ENCODE measurements at places on chromosomes 7 and 10.
A peak's percentile ranks its signal among the peaks of the same experiment; 100 is the strongest.

DNA sequence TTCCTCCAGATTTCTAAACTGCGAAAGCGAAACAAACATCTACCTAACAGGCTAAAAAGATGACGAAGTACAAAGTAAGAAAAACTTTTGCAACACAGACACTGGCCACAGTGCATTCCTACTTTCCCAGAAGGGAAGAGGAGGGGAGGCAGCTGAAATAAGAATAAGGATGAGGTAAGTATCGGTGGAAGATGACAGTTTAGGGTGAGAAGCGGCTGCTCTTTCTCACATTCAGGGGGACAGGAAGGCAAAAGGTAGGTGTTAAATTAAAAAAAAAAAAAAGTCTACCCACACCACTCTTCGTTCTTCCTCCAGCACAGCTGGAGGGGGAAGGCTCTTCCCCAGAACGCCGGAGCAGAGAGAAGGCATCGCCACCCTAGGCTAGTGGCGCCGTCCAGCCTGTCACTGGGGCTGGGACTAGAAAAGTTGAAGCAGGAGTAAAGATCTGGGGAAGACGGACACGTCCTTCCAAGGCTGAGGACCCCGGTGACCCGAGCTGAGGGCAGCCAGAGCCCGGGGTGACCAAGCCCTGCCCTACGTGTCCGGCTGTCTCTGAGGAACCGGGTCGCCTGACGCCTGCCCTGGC lies 846 bp downstream of the DNAJC1 start:
- peak; percentile 58 for DNase-seq

DNA sequence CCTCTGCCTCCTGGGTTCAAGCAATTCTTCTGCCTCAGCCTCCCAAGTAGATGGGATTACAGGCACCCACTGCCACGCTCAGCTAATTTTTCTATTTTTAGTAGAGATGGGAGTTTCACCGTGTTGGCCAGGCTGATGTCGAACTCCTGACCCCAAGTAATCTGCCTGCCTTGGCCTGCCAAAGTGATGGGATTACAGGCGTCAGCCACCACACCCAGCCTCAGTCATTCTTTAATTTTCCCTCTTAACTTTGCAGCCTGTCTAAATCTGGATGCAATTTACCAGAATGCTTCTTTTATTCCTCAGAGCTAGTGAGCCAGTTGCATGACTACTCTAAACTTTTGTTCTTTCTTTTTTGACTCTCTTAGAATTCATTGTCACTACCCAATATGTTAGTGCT lies 90.5 kb upstream of the CSTF2T start:
- no peak for DNase-seq

GRCh38 chr7:116423499-116423898 lies 76.0 kb upstream of the CAV2 start:
- no peak for DNase-seq

DNA sequence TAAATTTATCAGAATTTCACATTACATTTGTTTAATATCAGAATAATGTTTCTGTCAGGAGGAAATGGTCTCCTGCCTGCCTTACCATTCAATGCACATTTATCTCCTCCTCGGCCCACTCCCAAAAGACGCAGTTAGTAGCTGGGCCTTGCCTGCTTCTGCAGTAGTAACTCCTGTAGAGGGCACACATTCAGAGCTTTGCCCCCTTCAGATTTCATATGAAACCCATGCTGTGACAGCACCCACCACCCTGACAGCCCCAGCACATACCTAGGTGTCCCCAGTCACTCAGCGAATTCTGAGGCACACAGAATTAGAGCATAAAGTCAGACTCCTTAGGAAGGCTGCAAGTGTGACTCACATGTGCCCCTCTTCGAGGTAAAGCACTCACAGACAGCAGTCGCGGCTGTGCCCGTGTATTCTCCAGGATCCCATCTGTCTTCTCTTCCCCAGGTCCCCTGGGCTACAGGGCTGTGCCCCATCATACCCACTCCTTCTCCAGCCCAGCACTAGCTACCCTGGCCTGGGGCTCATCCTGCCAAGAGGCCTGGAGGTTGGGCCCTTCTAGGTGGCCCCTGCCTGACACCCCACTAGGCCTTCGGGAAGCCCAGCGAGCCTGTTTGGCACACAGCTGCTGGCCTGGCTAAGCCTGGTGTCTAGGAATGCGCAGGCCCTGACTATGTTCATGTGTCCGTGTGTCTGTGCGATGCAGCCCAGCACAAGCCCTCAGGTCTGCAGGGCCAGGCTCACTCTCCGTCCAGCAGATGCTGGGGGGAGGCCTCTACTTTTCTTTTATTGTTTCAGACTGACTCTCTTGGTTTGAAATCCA lies 4.7 kb upstream of the DEPP1 start:
- DNase-seq, result no peak

- DNase-seq, result no peak
Observed at GRCh38 chr10:104293011-104293410, 24.0 kb downstream of the GSTO2 start.

DNA sequence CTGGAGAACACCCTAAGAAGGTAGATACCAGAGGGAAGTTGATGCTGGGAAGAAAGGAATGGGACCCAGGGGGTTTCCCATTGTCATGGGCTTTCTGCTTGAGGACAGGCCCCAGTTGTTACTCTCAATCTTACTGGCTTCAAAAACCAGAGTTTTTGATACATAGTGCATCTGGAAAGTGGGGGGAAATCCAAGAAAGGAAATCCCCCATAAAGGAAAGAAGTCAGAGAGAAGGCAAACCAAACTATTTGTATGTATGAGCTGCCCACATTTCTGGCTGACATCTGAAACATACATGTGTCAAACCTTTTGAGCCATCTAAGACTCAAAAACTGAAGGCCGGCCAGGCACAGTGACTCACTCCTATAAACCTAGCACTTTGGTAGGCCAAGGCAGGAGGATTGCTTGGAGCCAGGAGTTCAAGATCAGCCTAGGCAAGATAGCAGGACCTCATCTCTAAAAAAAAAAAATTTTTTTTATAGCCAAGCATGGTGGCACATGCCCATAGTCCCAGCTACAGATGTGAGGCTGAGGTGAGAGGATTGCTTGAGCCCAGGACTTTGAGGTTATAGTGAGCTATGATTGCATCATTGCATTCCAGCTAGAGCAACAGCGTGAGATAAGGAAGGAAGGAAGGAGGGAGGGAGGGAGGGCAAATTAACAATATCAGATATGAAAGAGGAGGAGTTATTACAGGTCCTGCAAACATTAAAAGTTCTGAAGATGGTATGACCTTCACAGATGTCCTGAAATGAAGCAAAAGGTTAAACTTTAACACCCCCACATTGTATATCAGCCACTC lies 6.7 kb upstream of the COA1 start:
- DNase-seq, result no peak

GRCh38 chr10:62788861-62789467 lies 15.6 kb upstream of the ADO start:
- no peak for DNase-seq

DNA sequence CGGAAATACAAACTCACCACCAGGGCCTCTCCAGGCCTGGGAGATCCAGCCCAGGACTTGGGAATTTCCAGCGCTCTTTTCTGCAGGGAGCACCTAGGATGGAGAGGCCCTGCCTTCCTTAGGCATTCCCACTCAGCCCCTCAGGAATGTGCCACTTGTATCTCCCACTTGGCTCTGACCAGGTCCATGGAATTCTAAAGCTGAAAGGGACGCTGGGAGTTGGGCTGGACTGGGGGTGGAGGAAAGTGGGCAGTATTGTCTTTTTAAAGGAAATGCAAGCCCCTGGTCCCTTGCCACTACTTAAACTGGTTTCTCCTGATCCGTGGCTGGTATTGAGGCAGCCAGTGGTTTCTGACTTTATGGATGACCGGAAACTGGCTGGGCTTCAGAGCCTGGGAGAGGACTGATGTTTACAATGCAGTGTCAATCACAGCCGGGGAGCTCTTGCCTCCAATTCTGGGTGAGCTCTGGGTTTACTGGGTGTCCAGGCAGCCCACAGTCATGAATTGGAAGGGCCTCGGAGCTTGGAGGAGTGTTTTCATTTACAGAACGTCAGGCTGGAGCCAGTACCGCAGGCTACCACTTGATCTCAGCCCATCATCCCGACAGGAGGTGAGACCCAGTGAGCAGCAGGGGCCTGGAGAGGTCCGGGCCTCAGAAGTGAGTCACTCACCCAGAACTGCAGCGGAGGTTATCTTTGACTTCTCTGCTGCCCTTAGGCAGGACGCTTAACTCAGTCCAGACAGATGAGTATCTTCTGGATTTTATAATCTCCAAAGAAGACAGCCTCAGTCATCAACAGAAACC lies 27.3 kb downstream of the AGAP3 start:
- DNase-seq, result no peak

- no peak for DNase-seq
Observed at GRCh38 chr10:132712291-132712690, 73.7 kb downstream of the NKX6-2 start.

GRCh38 chr7:24406053-24406788 lies 122.2 kb downstream of the NPY start:
- peak; percentile 27 for DNase-seq

GRCh38 chr7:156156734-156157408 lies 344.6 kb upstream of the SHH start:
- no peak for DNase-seq

DNA sequence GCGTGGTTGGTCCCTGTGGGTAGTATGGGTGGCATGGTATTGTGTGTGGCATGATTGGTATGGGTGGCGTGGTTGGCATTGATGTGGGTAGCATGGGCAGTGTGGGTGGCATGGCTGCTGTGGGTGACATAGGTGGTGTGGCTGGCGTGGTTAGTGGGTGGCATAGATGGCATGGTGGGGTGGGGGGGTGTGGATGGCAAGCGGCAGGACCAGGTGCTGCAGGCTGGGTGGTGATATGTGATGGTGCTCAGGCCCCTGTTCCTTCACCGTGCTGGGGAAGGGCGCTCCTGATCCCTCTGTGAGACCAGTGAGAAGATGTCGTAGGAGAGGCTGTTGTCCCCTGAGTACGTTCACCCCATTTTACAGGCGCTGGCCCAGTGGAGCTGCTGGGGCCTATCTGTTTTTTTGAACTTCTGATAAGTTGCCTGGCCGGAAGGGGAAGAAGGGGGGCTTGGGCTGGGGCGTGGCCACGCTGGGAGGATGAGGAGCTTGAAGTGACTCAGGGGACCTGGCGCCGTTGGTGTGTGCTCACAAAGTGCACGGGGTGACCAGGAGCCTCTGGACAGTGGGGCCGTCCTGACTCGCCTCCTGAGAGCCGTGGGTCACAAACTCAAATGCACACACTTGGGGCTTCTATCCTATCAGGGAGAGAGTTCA lies 17.5 kb downstream of the INPP5A start:
- DNase-seq, result peak; percentile 75

Data from CD4-positive, alpha-beta T cell treated with Interferon alpha-2 for 1 hour (primary cell).